ENCODE measurements at places on chromosomes 2 and 18.
A peak's percentile ranks its signal among the peaks of the same experiment; 100 is the strongest.

DNA sequence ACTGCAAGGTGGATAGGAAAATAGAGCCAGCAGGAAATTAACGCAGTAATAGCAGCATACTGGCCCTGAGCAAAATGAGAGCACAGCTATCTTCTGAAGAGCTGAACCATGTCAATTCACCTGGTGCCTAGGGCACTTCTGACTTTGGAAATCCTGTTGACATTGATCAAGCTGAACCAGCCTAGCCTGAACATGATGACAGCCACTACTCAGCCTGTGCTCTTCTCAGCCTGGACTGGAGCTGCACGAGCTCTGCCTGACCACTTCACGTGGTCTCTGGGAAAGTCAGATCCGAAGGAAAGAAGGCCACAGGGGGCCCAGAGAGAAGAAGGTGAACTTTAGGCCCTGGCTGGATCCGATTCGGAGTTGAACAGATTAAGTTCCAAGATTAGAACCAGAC is 421.9 kb downstream of the LPIN1 start:
- DNase-seq = no peak

GRCh38 chr2:223079925-223080324 is 27.9 kb downstream of the KCNE4 start:
- DNase-seq = no peak

- no peak for DNase-seq
Observed at GRCh38 chr2:235206399-235206798, 254.6 kb downstream of the SH3BP4 start.

DNA sequence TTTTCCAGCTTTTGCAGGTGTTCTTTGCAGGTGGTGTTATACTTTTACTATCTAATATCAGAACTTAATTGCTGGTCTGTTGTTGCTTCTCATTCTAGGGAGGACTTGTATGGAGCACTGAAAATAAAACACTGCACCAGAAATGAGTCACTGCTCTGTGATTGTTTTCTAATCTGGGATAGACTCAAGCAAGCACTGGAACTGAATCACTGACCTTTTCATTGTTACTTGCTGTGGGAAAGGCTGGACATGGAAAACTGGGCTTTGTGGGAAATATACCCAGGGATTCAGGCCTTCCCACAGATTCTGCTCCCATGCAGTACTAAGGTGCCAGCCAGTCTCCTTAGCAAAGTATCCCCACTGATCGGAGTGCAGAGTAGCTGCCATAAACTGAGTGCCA is 470.0 kb upstream of the GCFC2 start:
- DNase-seq = no peak

GRCh38 chr2:101827246-101827645 is 129.7 kb downstream of the MAP4K4 start:
- DNase-seq = peak; percentile 90

Data from LHCN-M2 (cell line).